Upper lobe of left lung (tissue), 6 donors: ENCODE measurements at places on chromosomes 5 and 9. TPM values are rescaled to one million over a fixed set of nuclear protein-coding genes. Genes with fewer than 3 reads are reported as not detected.
A peak's percentile ranks its signal among the peaks of the same experiment; 100 is the strongest.

Gene MAPKAP1
- 60.8 TPM for total RNA-seq

Gene MELK
- 2.0 TPM for total RNA-seq

Gene PRUNE2
- 14.7 TPM for total RNA-seq

Gene ARRDC1
- total RNA-seq, result 202 TPM

- peak overlapping the region; percentile 83 for H3K27ac ChIP-seq
- peak overlapping the region; percentile 75 for H3K4me3 ChIP-seq
Observed at GRCh38 chr5:88890070-88890781, 7.2 kb upstream of the MEF2C start.

- no peak overlapping the region for H3K4me3 ChIP-seq
- H3K4me1 ChIP-seq, result no peaks in the 10 kb centered on the region
- peaks cover 3% of the 10 kb centered on the region for H3K36me3 ChIP-seq
- no peaks in the 10 kb centered on the region for H3K27me3 ChIP-seq
Observed at GRCh38 chr9:123548741-123549545, 192.9 kb downstream of the CRB2 start.

DNA sequence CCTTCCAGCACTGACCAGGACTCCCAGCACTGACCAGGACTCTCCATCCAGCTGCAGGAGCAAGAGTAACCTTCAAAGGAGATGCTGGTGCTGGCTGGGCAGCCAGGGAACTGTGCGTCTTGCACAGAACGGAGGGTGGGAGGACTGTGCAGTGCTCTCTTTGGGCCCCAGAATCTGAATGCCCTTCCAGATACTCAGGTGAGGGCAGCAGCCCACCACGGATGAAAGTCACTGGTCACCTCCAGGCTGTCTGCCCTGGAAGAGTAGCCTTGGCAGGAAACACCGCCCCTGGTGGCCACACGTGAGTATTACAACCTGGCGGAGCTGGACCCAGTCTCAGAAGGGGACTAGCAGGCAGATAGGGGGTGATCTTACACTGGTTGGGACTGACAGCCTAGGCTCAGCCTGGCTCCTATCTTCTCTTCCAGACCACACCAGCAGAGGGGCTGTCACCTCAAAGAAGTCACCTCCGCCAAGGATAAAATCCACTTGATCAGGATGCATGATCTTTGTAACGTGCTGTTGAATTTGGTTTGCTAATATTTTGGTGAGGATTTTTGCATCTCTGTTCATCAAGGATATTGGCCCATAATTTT is 4.8 kb upstream of the SARDH start:
- H3K27me3 ChIP-seq, result no peaks in the 10 kb centered on the region
- H3K4me3 ChIP-seq, result no peak overlapping the region
- H3K4me1 ChIP-seq, result peaks cover 7% of the 10 kb centered on the region
- no peaks in the 10 kb centered on the region for H3K36me3 ChIP-seq

DNA sequence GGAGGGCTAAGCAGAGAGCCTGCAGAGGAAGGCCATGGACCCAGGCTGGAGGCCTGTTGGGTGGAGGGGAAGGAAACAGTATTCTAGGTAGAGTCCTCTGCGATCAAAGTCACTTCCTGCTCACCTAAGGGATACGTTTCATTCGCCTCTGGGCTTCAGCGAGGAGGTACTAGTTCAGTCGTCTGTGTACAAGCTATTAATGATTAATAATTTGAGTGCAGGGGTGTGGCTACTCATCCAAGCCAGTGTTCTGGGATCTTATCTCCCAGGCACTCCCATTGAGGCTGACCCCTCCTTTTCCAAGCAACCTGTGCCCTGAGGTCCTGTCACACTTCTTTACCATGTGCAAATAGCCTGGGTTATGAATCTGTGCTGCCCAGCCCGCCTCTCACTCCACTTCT is 25.2 kb downstream of the RALGPS1 start:
- no peaks in the 10 kb centered on the region for H3K27me3 ChIP-seq
- no peaks in the 10 kb centered on the region for H3K4me1 ChIP-seq
- peak; percentile 75 for DNase-seq
- H3K36me3 ChIP-seq, result no peaks in the 10 kb centered on the region
- peak overlapping the region; percentile 60 for H3K27ac ChIP-seq

GRCh38 chr9:99866398-99866797 is 40.1 kb upstream of the STX17 start:
- H3K27ac ChIP-seq, result no peak overlapping the region
- no peak for DNase-seq
- H3K4me1 ChIP-seq, result no peaks in the 10 kb centered on the region
- no peaks in the 10 kb centered on the region for H3K36me3 ChIP-seq

DNA sequence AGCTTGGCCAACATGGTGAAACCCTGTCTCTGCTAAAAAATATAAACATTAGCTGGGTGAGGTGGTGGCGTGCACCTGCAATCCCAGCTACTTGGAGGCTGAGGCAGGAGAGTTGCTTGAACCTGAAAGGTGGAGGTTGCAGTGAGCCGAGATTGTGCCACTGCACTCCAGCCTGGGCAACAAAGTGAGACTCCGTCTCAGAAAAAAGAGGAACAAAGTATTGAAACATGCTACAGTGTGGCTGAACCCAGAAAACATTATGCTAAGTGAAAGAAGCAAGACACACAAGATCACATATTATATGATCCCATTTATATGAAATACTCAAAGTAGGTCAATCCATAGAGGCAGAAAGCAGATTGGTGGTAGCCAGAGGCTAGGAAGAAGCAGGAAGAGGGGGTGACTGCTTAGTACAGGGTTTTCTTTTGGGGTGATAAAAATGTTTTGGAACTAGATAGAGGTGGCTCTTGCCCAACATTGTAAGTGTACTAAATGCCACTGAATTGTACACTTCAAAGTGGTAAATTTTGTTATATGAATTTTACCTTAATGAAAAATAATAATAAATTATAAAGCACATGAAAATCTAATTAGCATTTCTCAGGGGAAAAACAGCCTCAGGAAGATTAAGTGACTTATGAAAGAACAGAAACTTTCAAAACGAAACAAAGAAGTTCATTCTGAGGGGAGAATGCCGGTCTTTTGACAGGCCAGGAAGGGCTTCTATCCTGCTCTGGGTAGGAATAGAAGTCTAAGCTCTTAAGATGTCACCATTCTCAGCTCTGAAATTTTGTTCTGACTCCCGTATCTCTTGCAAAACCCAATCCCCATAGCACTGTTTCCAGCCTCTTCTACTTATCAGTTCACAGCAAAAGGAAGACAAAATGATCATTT is 161.1 kb upstream of the TBCA start:
- no peak for DNase-seq
- H3K4me3 ChIP-seq, result no peak overlapping the region
- H3K4me1 ChIP-seq, result no peaks in the 10 kb centered on the region
- no peaks in the 10 kb centered on the region for H3K27me3 ChIP-seq
- no peaks in the 10 kb centered on the region for H3K36me3 ChIP-seq
